Right ventricle myocardium inferior (tissue), 1 donor: ENCODE measurements at places on chromosomes 5 and 9. TPM values are rescaled to one million over a fixed set of nuclear protein-coding genes. Genes with fewer than 3 reads are reported as not detected.

- no peak for DNase-seq
Measured at GRCh38 chr5:124647352-124647751, 99.1 kb downstream of the ZNF608 start.

Gene CCDC183
- 1.6 TPM for total RNA-seq

Gene OR2K2
- not detected for total RNA-seq

Gene ABLIM3
- total RNA-seq = 134 TPM

DNA sequence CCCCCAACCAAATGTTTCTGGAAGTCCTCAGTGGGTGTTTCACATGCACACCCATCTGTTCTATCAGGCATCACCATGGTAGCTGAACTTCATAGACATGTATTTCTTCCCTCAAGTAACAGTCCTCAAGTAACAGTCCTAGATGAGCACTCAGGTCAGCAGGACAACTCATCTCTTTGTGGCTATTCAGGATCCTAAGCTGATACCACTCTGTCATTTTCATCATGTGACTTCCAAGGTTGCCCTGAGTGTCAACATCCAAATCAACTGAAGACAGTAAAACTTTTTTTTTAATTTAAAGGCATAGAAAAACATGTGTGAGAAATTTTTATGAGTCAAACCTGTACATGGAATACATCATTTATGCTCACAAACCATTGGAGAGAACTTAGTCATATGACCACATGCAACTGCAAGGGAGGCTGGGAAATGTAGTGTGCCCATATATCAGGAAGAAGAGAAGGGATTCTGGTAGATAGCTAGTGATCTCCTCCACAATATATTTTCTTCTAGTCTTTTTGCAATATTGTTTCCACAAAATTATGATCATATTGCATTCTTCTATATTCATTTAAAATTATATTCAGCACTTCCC lies 64.2 kb upstream of the FST start:
- no peak for DNase-seq

Gene PCDHB10
- total RNA-seq = 0.84 TPM

GRCh38 chr9:83220730-83221129 lies 157.8 kb upstream of the RASEF start:
- no peak for DNase-seq

DNA sequence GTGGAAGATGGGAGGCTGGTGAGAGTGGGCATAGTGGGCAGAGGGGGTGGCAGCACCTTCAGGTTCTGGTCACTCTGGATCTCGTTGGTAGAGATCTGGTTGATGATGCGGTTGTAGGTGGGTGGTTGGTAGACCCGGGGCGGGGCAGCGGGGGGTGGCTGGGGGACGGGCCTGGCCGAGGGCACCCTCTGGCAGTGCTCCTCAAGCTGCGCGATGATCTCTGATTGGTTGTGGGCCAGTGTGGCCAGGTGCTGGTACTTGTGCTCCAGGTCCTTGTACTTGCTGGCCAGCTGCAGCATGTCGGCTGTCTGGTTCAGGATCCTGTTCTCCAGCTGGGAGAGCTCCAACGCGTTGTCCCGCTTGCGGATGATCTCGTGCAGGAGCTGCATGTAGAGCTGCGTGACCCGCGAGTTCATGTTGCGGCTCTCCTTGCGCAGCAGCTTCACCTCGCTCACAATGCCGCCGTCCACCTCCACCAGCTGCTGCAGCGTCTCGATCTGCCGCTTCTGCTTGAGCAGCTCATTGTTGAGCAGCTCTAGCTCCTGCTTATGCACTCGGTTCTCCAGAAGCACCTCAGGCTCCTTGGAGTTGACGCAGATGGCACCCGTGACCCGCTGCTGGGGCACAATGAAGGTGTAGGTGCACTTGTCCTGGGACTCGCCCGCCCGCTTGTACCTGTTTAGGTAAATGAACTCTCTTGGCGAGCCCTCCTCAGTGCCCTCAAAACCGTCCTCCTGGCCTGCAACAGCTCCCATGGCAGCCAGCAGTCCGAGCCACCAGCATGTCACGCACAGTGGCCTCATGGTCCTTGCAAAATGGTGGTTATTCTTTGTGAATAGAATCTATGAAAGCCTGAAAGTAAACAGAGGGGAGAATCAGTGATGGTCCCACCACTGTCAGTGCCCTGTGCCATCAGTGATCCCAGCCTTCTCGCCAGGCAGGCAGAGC lies 14.2 kb downstream of the ANGPTL2 start:
- DNase-seq = no peak

DNA sequence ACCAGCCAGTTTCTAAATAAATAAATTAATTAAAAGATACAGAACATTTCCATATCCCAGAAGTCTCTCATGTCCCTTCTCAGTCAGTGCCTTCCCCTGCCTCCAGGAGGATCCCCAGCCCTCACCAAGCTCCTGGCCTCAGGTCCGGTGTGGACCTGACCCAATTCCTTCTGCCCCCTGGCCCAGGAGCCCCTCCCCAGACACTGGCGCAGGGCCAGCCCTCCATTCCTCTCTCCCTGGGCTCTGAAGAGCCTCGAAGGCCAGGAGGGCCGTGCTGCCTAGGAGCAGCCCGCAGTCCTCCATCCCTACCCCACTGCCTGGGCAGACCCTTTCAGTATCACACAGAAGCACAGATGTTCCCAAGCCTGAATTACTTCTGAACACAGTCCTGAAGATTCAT lies 61.8 kb upstream of the BARHL1 start:
- DNase-seq = no peak

GRCh38 chr9:120265791-120266190 lies 314.2 kb downstream of the CDK5RAP2 start:
- peak; percentile 74 for DNase-seq

- DNase-seq = no peak
Measured at GRCh38 chr9:22157276-22157675, 148.2 kb upstream of the CDKN2B start.
